Testis (tissue), 5 donors: ENCODE measurements at places on chromosomes 2 and 18. TPM values are rescaled to one million over a fixed set of nuclear protein-coding genes. Genes with fewer than 3 reads are reported as not detected.

GRCh38 chr2:132664096-132664495 lies 5.9 kb downstream of the LYPD1 start:
- no peak for DNase-seq
- no peaks in the 10 kb centered on the region for H3K27me3 ChIP-seq
- no peak overlapping the region for H3K27ac ChIP-seq
- no peaks in the 10 kb centered on the region for H3K36me3 ChIP-seq
- no peak overlapping the region for H3K4me3 ChIP-seq

DNA sequence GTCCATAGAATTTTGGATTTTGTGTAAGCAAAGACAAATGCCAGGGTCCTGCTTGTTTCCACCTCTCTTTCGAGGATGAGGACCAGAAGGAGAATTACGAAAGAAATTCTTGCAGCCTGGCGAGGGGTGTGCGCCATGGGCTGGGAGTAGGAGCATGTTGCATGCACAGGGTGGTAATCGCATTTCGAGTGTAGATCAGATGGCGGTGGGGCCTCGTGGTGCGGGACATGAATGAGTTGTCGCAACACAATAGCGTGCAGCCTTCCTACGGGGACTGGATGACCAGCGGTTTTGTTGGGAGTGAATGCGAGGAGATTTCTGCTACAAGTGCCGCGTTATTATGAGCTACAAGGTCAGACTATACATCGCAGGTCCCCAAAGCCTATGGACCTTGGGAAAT lies 4.2 kb upstream of the EN1 start:
- peaks cover 3% of the 10 kb centered on the region for H3K4me1 ChIP-seq
- no peak overlapping the region for H3K27ac ChIP-seq
- H3K4me3 ChIP-seq: no peak overlapping the region
- no peak for DNase-seq
- H3K36me3 ChIP-seq: no peaks in the 10 kb centered on the region

PCARE gene
- total RNA-seq: 1.0 TPM

GRCh38 chr2:15667809-15668556 lies 76.3 kb downstream of the DDX1 start:
- DNase-seq: no peak
- no peak overlapping the region for H3K4me3 ChIP-seq
- H3K36me3 ChIP-seq: no peaks in the 10 kb centered on the region
- no peak overlapping the region for H3K27ac ChIP-seq

- H3K4me1 ChIP-seq: no peaks in the 10 kb centered on the region
- no peak for DNase-seq
- H3K36me3 ChIP-seq: no peaks in the 10 kb centered on the region
- H3K27ac ChIP-seq: no peak overlapping the region
- H3K4me3 ChIP-seq: no peak overlapping the region
- no peaks in the 10 kb centered on the region for H3K27me3 ChIP-seq
Observed at GRCh38 chr2:199378948-199379650, 78.6 kb downstream of the SATB2 start.

PTPRN gene
- total RNA-seq: 3.5 TPM

DNA sequence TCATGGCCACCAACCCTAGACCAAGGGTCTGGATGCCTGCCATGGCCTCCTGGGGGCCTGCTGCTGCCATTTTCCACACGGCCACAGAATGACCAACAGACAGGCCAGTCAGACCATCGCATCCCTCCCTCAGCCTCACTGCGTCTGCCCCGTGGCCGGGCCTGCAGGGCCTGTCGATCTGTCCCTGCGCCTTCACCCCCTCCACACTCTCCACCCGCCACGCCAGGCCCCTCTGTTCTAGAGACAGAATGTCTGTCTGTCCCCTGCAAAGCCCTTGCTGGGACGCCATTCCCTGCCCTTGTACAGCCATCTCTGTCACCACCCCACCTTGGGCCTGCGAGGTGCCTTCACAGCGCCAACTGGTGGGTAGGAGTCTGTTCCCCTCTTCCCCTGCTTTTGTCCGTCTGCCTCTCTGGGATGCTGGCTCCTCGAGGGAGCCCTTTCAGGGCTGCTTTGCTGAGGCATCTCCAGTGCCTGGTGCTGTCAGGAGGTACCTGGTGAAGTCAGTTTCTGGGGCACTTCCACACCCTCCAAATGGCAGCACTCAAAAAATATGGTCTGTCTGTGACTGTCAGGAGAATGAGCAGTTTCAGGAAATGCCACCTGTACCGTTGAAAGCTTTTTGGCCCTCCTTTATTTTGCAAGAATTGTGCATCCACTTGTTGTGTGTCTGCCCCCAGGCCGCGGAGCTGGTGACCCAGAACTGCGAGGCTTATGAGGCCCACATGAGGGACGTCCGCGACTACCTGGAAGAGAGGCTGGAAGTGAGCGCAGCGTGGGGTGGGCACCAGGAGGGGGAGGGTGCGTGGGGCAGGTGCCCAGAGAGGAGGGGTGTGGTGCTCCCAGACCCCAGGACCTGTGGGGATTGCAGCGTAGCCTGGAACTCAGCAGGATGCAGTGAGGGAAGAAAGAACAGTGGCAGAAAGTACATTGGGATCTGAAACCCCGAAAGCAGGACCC lies 6.7 kb upstream of the ESPNL start:
- no peaks in the 10 kb centered on the region for H3K4me1 ChIP-seq
- no peak overlapping the region for H3K4me3 ChIP-seq
- H3K27me3 ChIP-seq: no peaks in the 10 kb centered on the region
- no peak overlapping the region for H3K27ac ChIP-seq
- H3K36me3 ChIP-seq: no peaks in the 10 kb centered on the region
